NCI-H1105 treated with DMSO at 0.1 percent for 48 hours (cell line): ENCODE measurements at places on chromosomes 16 and 17.
A peak's percentile ranks its signal among the peaks of the same experiment; 100 is the strongest.

- DNase-seq: no peak
Observed at GRCh38 chr17:83085103-83085502, 5.7 kb downstream of the METRNL start.

DNA sequence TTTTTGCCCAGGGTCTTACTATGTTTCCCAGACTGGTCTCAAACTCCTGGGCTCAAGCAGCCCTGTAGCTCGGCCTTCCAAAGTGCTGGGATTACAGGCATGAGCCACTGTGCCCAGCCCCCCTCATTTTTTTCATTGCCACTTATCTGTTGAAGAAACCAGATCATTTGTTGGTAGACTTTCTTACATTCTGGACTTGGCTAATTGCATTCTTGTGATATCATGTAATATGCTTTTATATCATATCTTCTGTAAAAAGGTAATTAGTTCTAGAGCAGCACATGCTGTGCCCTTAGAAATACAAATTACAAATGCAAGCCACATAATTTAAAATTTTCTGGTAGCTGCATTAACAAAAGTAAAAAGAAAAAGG, 53.9 kb downstream of the PPM1E start:
- DNase-seq: no peak

DNA sequence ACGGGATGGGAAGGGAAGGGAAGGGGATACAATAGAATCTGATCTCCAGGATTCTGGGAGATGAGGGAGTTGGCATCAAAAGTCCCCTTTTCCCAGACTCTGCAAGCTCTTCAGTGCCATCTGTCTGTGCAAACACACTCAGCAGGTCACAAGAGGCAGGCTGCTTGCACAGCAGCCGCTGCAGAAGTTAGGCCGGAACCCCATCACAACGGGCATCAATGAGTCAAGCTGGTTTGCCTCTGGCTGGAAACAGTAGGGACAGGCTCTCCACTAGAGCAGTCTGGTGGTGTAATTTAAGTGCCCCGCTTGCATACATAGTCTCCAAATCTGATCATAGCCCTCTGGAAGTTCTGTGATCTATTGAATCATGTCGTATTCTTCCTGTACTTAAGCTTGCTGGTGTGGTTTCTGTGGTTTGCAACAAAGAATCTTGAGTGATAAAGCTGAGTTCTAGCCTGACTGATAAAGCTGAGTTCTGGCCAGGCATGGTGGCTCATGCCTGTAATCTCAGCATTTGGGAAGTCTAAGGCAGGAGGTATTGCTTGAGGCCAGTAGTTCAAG, 33.7 kb upstream of the KDM8 start:
- no peak for DNase-seq

GRCh38 chr17:69093279-69093789, 32.6 kb upstream of the ABCA9 start:
- DNase-seq: no peak

- no peak for DNase-seq
Observed at GRCh38 chr17:65155622-65156021, 18.5 kb downstream of the RGS9 start.

GRCh38 chr16:75420987-75421819, 12.1 kb downstream of the CFDP1 start:
- no peak for DNase-seq

GRCh38 chr16:71676236-71676635, 48.3 kb downstream of the PHLPP2 start:
- no peak for DNase-seq

- no peak for DNase-seq
Observed at GRCh38 chr17:79613195-79613772, 2.4 kb upstream of the RBFOX3 start.

- DNase-seq: no peak
Observed at GRCh38 chr16:81608523-81609209, 164.1 kb downstream of the CMIP start.

DNA sequence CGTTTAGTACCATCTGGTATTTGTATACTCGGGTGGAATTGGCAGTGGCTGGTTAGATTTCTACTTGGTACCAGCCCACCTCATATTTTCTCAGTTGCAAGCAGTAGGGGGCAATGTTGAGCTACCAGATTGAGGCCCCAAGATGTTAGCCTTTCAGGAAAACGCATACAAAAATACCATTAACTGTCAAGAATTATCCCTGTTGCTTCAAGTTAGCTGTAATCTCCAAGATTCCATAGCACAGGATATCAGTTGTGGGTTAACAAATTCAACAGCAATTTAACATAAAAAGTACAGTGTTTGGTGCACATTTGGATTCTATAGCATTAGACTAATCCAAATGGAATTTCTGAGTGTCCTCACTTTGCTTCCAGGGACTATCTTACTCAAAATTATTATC, 188.2 kb downstream of the FTO start:
- DNase-seq: peak; percentile 74

GRCh38 chr17:55454906-55455474, 33.4 kb upstream of the MMD start:
- DNase-seq: no peak

DNA sequence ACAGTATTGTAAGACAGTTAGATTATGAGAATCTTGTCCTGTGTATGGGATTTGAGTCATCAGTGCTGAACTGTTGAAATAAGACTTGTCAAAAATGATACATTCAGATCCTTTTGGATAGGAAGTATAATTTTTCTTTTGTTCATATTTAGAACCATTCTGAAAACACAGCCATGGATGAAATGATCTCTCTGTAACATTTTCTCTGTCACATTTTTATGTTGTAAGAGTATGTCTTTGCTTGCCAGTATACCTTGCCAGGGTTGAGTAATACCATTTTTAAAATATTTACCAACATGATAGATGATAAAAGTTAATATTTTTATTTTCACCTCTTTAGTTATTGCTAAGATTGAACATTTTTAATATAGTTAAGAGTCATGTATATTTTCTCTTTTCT, 45.0 kb downstream of the NSRP1 start:
- DNase-seq: no peak

DNA sequence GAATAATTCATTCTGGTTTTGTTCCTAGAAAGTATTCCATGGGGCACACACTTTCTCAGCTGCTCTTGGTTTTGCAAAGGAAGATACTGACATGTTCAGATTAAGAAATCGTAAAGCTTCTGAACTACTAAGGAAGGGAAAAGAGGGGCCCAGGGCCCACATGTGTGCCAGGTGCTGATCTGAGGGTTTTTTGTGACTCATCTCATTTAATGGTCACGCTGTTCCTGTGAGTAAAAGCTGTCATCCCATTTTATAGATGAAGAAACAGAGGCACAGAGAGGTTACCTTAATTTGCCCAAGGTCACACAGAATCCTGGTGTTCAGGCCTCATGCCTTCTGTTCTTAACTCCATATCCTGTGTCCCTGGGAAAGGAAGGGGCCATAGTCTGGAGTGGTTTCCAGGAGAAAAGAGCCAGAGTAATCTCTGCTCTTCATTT, 113.2 kb downstream of the MSI2 start:
- DNase-seq: no peak

DNA sequence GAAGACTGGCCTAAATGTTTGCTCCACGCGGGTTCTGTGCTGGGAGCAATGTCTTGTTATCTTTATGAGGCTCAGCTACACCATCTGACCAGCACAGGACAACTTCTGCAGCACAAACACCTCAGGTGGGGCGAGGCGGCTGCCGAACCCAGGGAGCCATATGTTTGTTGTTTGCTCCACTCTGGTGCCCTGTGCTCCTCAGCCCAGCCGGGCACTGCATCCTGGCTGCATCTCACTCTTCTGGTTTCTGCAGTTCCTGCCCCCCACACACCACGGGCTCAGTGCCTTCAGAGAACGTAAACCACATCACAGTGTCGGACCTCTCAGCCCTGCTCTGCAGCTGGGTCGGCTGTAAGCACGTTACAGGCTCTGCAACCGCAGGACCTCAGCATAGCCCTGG, 32.4 kb downstream of the MXRA7 start:
- no peak for DNase-seq

- no peak for DNase-seq
Observed at GRCh38 chr17:73267648-73268537, 6.2 kb upstream of the CPSF4L start.

- no peak for DNase-seq
Observed at GRCh38 chr17:82129095-82129494, 31.1 kb upstream of the FASN start.

- no peak for DNase-seq
Observed at GRCh38 chr16:1493746-1494094, 560 bp downstream of the TELO2 start.

GRCh38 chr16:86375851-86376250, 134.5 kb upstream of the FOXF1 start:
- no peak for DNase-seq

GRCh38 chr16:8885674-8886592, 3.8 kb downstream of the LITAFD start:
- peak; percentile 8 for DNase-seq

DNA sequence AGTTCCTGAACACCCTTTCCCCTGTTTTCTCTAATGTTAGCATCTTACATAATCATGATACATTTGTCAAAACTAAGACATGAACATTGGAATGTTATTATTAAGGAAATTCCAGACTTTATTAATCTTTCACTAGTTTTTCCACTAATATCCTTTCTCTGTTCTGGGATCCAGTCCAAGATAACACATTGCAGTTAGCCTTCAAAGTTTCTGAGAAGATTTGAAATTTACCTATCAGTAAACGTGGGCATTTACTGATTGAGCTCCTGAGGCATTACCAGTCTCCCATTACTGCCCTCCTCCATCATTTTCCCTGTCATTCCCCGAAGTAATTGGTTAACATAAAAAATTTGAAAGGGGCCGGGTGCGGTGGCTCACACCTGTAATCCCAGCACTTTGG, 5.7 kb upstream of the CD300LG start:
- DNase-seq: no peak

DNA sequence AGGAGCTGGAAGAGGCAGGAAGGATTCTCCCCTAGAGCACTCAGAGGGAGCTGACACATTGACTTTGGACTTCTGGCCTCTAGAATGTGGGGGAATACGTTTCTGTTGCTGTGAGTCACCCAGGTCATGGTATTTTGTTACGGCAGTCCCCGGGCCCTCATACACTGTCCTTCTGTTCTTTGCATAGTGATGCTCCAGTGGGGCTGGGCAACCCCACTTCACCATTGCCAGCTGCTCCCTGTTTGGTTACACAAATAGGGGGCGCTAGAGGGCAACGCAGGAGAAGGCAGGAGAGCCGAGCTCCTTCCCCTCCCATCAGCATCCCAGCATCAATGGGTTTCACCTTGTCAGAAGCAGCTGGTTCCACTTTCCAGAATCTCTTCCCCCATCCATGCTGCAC, 257.7 kb upstream of the FOXF1 start:
- DNase-seq: peak; percentile 2

DNA sequence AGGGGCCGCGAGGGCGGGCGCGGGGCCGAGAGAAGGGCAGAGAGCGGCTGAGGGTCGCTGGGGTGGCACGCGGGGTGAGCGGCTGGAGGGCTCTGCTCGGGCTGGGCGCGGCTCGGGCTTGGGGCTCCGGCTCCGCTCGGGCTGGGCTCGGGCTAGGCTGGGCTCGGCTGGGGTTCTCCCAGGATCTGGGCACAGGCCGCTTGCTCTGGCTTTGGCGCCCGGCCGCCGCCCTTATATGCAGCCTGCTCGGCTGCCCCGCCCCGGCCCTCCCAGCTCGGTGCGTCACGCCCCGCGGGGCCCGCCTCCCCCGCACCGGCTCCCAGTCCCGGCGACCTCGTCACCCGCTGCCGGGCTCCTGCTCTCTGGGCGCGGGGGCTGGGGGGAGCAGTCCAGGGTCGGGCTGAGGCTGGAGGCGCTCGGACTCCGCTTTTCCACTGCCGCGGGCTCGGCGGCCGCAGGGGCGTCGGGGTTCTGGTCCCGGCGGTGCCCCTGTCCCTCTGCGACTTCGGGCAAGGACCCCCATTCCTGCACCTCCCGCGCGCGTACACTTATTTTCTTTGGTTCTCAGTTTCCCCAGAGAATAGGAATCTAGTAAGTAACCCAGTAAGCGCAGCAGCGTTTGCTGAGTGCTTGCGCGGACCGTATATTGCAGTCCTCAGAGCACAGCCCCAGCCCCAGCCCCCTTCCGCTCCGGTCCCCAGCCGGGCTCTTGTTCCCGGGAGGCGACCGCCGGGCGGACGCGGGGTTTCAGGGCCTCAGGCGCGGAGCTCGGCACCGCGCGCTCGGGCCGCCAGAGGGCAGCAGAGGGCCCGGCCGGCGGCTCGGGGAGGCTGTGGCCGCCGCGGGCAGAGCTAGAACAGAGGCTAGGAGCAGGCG, at the start of gene RASD1:
TSS of gene RASD1 (minus strand) at position 207 of the 876 bp plus-strand sequence. CDS start 214 bp downstream, outside the sequence.
- DNase-seq: peak; percentile 82

- DNase-seq: no peak
Observed at GRCh38 chr17:27109346-27109745, 184.6 kb upstream of the WSB1 start.

GRCh38 chr16:25143928-25144327, 32.4 kb downstream of the LCMT1 start:
- no peak for DNase-seq

GRCh38 chr17:42407289-42407836, 15.7 kb downstream of the CAVIN1 start:
- peak; percentile 86 for DNase-seq

DNA sequence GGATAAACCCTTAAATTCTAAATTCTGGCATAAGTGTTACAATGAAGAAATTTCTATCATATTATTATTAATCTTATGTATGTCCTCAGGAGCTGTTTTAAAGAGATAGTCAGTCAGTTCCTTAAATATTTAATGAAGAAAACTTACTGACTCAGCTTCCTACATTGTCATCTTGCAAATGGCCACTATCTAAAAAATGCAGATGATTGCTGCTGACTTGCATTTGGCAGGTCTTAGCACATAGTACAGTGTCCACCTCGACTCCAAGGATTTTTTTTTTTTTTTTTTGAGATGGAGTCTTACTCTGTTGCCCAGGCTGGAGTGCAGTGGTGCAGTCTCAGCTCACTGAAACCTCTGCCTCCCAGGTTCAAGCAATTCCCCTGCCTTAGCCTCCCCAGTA, 55.1 kb upstream of the CORO6 start:
- DNase-seq: no peak

DNA sequence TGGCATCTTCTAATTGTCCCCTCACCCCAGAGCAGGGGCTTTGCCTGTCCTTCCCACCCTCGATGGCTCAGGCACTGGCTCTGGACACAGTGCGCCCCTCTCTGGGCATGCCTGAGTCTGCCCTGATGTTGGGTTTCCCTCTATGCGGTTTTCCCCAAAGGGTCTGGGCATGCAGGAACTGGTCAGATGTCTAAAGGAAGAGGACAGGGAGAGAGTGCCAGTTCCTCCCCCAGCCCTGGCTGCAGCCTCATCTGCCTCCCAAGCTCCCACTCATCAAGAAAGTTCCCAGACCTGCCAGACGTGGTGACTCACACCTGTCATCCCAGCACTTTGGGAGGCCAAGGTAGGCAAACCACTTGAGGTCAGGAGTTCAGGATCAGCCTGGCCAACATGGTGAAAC, 41.3 kb upstream of the PABPN1L start:
- no peak for DNase-seq

- DNase-seq: no peak
Observed at GRCh38 chr17:73899839-73900238, 255.6 kb upstream of the SDK2 start.
